ENCODE measurements at places on chromosomes 13 and 19.
A peak's percentile ranks its signal among the peaks of the same experiment; 100 is the strongest.

DNA sequence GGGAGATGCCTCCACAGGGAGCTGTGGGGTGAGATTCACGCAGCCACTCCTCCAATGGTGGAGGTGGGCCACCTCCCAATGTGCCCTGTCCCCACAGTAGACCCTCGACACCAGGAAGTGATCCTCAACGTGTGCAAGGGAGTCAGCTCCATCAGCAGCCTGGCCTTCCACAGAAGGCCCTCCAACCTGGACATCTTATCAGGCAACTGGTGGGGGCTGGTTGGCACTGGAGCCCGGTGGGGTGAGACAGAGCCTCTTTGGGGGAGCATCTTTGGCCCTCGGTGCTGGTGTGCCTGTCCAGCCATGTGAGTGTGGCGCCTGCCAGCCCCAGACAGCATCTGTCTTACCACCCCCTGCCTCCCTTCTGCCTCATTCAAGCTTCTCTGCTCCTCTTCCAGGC is 19.7 kb upstream of the RNF17 start:
- DNase-seq = no peak

GRCh38 chr13:101530293-101530692 is 77.8 kb downstream of the ITGBL1 start:
- no peak for DNase-seq

DNA sequence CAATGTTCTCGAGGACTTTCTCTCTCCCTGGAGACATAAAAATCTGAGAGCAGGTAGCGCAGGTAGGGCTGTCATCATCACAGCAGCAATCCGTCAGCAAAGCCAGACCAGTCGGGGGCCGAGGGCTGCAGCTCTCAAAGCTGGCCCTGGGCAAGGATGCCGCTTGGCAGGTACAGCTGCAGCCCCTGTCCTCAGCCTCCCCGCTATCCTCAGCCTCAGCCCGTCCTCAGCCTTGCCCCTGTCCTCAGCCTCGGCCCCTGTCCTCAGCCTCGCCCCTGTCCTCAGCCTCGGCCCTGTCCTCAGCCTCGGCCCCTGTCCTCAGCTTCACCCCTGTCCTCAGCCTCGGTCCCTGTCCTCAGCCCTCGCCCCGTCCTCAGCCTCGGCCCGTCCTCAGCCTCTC is 10.9 kb downstream of the C13orf46 start:
- no peak for DNase-seq

DNA sequence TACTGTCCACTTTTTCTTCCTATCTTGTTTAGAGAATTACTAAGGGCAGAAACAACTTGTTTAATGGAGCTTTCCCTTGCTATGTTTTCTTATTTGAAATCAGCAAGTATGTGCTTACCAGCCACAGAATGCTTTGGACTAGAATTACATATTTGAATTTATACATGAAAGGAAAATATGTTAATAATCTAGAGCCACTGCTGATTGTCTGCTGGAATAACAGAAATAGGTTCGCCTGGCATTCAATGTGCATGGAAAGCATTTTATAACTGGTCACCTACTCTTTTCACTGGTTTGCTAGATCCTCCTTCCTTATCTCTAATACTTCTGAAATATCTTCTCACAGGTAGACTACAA is 8.0 kb downstream of the EFNB2 start:
- DNase-seq = no peak

GRCh38 chr13:41652735-41653361 is 195.5 kb downstream of the RGCC start:
- peak; percentile 8 for DNase-seq

GRCh38 chr13:114111577-114111976 is 20.8 kb downstream of the RASA3 start:
- DNase-seq = no peak

DNA sequence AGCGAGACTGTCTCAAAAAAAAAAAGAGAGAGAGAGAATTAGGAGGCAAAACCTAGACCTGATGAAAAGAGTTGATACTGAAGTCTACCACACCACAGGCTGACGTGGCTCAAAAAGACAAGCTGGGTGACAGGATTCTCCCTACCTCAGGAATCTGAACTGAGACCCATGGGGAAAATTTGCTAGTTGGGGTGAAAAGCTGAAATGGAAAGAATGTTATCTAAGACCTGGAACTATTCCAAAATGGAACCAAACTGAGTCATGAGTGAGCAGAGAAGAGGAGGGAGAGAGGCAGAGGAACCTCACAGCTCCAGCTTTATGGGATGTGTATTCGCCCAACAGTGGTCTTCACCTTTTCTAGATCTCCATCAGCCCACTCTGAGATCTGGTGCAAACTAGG is 11.7 kb downstream of the SMG9 start:
- no peak for DNase-seq

GRCh38 chr13:66859934-66860877 is 369.9 kb downstream of the PCDH9 start:
- no peak for DNase-seq

DNA sequence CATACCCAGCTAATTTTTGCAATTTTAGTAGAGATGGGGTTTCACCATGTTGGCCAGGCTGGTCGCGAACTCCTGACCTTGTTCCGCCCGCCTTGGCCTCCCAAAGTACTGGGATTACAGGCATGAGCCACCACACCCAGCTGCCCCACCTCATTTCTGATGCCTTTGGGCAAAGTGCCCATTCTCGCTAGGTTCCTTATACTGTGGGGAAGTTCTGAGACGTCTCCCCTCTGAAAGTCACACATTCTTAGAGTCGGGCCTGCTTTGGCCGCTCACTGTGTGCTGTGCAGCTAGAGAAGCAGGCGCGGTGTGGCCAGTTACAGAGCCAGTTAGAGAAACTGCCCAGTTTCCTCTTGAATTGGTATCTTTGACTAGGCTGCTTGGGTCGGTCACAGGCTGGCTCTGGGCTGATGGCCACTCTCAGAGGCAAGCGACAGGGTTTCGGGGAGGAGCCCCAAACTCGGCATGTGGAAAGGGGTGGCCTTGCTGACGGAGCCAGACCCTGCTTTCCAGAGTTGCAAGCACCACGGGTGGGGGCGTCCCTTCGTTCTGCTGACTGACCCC is 18.0 kb downstream of the PRAM1 start:
- DNase-seq = no peak

GRCh38 chr13:110593430-110594130 is 21.8 kb upstream of the NAXD start:
- DNase-seq = no peak

DNA sequence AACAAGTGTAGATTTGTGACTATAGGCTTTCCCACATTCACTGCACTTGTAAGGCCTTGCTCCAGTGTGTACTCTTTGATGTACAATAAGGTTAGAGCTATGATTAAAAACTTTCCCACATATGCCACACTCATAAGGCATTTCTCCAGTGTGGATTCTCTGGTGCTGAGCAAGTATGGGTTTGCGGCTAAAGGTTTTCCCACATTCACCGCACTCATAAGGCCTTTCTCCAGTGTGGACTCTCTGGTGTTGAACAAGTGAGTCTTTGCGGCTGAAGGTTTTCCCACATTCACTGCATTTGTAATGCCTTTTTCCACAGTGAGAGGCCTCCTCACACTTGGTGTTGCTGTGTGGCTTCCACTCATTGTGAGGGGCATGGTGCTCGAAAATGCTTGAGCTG is 3.7 kb downstream of the ZNF772 start:
- DNase-seq = no peak

DNA sequence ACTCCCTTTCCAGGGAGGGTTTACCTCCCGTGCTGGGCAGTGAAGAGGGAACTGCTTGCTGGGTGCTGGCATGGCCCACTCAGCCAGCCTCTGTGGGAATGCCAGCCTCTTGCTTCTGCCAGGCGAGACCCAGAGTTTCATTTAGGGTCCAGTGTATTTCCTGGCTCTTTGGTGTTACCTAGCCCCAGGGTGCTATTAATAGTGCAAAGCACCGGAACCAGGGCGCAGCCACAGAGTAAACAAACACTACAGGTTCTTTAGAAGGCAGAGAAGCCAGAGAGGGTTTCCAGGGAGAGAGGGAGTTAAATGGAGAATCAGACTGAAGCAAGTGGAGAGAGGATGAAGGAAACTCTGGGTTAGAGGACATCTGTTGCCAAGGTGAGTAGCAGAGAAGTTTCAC is 74.9 kb upstream of the SPATA13 start:
- no peak for DNase-seq

- DNase-seq = no peak
Observed at GRCh38 chr19:45766296-45766868, 2.7 kb downstream of the SIX5 start.

- no peak for DNase-seq
Observed at GRCh38 chr13:83958531-83958930, 76.3 kb upstream of the SLITRK1 start.

DNA sequence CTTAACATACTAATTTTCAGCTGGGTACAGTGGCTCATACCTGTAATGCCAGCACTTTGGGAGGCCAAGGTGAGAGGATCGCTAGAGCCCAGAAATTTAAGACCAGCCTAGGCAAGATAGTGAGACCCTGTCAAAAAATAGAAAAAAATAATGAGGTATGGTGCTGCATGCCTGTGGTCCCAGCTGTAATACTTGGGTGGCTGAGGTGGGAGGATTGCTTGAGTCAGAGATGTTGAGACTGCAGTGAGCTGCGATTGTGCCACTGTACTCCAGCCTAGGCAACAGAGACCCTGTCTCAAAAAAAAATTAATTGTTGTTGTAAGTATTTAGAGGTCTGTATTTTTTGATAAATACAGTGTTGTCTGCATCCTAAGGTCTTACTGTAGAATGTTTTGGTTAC is 66.8 kb downstream of the FNDC3A start:
- no peak for DNase-seq

GRCh38 chr19:17766543-17767131 is 15.4 kb downstream of the FCHO1 start:
- peak; percentile 33 for DNase-seq

- no peak for DNase-seq
Observed at GRCh38 chr19:19652482-19653295, 9.2 kb upstream of the GMIP start.

DNA sequence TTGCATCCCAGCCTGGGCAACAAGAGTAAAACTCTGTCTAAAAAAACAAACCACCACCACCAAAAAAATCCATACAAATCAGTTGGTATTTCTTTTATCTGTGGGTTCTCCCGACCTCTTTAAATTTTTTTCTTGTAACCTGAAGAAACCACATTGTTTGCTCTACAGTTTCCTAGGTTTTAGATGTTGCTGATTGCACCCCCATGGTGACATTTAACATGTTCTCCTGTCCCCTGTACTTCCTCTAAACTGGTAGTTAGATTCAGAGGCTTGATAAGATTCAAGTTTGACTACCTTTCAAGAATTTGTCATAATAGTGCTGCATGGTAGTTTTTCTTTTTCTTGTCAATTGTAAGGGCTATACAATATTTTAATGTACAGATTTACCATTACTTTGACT is 24.0 kb downstream of the ALG5 start:
- DNase-seq = no peak

Data from stimulated activated CD4-positive, alpha-beta T cell treated with anti-CD3 and anti-CD28 coated beads, Interleukin-2, amount 100 ng/mL, for 24 hours (primary cell).